ENCODE measurements at places on chromosomes 6 and 20.
A peak's percentile ranks its signal among the peaks of the same experiment; 100 is the strongest.

GRCh38 chr6:42226645-42227143 lies 9.0 kb upstream of the MRPS10 start:
- DNase-seq: no peak

GRCh38 chr6:165184192-165184979 lies 125.0 kb downstream of the C6orf118 start:
- no peak for DNase-seq

DNA sequence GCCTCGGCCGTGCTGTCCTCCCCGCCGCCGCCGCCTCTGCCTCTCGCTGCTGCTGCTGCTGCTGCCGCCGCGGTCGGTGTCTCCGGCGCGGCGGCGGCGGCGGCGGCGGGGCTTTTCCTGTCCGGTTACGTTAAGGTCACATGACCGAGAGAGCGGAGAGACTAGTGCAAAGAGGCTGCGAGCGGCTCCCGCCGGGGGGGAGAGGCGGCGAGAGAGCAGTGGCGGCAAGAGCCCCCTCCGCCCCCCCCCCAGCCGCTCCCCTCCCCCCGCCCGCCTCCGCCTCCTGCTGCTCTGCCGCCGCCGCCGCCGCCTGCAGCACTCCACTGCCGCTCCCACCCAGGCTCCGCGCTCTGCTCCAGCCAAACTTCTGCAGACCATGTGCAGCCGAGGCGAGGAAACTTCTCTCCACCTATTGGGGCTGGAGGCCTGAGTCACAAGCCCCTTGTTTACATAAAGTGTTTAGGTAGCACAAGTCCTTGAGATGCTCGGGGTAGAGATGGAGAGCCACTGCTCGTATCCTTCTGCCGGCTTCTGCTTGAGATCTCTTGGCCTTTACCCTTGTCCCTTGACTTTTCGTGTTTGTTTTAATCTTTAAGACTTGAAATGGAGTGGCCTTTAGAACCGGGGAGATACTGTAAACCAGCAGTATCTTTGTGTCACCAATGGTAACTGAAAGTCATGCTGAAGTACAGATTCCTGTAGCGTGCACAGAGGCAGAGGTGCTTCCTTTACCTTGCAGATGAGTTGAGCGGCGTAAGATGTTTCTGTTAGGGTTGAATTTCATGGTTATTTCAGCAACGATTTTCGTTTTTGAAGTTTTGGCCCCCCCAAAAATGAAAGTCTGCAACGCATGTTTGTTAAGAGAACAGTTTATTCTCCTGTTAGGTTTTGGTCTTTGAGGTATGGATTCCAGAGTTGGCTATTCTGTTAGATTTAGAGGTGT lies at the start of gene ZBTB2:
Gene ZBTB2 (minus strand): TSS at position 89 of the 943 bp plus-strand sequence. CDS start 17,922 bp downstream, outside the sequence.
- DNase-seq: no peak

GRCh38 chr20:39302312-39302711 lies 340.2 kb downstream of the DHX35 start:
- no peak for DNase-seq

GRCh38 chr6:32830936-32831335 lies 7.6 kb downstream of the TAP2 start:
- DNase-seq: no peak

GRCh38 chr6:148593813-148594170 lies 153.0 kb upstream of the UST start:
- DNase-seq: no peak

DNA sequence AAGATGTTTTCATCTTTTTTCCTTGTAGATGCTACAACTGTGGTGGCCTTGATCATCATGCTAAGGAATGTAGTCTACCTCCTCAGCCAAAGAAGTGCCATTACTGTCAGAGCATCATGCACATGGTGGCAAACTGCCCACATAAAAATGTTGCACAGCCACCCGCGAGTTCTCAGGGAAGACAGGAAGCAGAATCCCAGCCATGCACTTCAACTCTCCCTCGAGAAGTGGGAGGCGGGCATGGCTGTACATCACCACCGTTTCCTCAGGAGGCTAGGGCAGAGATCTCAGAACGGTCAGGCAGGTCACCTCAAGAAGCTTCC lies 101.5 kb downstream of the POPDC3 start:
- no peak for DNase-seq

DNA sequence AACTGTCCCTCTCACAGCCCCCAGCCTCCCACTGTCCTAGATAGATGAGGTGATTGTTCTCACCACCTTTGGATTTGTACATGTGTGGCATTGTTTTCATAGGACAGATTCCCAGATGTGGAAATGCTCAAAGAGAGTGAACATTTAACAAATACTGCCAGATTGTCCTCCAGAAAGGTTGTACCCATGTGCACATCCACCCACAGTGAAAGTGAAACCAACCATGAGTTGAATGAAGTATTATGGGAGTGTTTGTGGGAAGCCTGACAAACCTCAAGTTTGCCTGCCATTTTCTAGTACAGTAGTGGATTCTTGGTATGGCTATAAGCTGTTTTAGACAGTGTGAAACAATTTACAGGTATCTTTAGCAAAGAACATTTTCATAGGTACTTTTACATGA lies 42.7 kb downstream of the ANKRD6 start:
- no peak for DNase-seq

DNA sequence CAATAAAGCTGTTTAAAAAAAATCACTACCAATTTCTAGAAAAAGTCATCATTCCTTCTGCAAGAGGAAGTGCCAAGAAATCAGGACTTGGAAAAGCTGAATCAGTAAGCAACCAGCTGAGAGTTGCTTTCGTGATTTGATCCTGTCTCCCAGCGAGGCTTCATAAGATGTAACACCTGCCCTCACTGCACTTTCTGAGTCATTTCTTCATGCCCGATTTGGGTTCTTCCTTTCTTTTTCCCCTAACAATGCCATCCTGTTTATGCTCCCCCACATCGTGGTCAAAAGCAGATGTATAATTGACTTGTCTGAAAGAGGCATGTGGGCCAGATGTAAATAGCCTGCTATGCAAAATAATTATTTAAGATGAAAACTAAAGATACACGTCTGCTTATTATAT lies 52.1 kb downstream of the RIPOR2 start:
- no peak for DNase-seq

GRCh38 chr6:110221738-110222137 lies 41.5 kb downstream of the CDC40 start:
- DNase-seq: no peak

DNA sequence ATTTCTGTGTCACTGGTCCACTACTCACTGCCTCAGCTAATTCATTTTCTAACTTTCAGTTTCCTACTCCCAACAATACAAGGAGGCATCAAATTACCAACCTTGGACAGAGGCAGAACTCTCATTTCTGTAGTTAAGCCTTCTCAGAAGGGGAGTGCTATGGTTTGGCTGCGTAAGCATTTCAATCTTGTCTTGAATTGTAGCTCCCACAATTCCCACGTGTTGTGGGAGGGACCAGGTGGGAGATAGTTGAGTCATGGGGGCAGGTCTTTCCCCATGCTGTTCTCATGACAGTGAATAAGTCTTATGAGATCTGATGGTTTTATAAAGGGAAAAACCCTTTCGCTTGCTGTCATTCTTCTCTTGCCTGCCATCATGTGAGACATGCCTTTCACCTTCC lies 22.9 kb downstream of the HLA-DRA start:
- DNase-seq: no peak

DNA sequence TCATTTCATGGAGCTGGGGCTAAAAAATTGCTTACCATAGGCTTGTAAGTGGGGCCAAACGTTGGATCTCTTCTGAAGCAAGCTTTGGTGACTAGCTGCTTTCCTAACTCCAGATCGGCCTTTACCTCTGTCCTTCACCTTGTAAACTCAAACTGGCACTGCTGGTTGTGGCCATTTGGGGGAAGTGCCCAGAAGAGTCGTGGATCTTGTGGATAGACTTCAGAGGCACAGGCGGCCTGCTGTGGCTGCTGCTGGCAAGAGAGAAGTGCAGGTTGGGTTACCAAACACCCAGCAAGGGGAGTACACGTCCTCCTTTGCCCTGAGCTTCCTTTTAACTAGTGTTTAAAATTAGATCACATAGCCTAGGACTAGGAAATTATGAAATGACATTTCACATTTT lies 36.8 kb upstream of the KLHL31 start:
- no peak for DNase-seq

DNA sequence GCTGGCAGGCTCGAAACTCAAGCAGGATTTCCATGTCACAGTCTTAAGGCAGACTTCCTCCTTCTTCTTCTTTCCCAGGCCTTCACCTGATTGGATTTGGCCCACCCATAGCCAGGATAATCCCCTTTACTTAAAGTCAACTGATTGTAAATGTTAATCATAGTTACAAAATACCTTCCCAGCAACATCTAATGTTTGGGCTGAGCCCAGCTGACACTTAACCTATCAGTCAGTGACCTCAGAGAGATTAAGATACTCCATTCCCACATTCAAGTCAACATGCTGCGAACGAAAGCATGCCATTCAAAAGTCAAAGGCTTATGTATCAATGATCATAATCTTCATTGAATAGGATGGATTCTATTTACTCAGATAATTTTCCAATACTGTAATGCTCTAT lies 16.0 kb downstream of the MAP7 start:
- DNase-seq: no peak

DNA sequence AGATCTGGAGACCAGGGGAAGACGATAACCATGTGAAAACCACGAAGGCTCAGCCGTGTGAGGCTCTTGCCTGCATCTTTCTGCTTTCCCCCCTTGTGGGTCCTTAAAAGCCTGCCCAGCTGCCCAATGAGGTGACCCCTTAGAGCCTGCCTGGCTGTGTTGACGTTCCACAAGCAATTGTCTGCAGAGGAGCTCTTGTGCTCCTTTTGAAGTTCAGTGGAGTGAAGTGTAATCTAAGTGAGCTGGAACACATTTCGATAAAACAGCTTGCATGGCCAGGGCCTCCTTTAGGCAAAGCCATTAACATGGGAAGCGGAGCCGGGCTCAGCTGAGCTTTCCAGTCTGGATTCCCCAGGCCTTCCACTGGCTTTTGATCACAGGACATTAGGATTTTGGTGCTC lies 27.3 kb upstream of the TCP11 start:
- DNase-seq: no peak

DNA sequence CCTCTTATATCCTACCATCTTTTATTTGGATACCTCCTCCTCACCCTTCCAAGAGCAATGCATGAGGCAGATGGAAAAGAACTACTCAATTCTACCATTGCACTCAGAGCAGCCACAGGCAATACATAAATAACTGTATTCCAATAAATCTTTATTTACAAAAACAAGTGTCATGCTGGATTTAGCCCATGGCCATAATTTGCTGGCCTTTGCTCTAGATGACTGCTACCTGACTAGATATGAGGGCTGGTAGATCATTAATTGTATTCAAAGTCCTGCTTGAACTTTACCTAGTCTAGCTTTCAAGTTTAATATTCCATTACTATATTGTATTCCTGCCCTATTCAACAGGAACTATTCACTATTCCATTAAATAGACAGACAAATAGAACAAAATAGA lies 37.1 kb downstream of the AFG1L start:
- no peak for DNase-seq

GRCh38 chr6:122276637-122277036 lies 122.8 kb upstream of the HSF2 start:
- DNase-seq: no peak

- no peak for DNase-seq
Observed at GRCh38 chr20:64082126-64082731, 2.0 kb downstream of the LKAAEAR1 start.

GRCh38 chr6:21971541-21971940 lies 325.3 kb downstream of the PRL start:
- DNase-seq: no peak

DNA sequence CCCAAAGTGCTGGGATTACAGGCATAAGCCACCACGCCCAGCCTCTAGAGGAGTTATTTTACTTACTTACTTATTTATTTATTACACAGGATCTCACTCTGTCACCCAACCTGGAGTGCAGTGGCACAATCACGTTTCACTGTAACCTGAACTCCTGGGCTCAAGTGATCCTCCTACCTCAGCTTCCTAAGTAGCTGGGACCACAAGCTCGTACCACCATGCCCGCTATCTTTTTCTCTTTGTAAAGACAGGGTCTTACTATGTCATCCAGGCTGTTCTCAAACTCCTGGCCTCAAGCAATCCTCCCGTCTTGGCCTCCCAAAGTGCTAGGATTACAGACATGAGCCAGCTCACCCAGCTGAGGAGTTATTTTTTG lies 1.6 kb upstream of the TRIB3 start:
- DNase-seq: no peak

- DNase-seq: no peak
Observed at GRCh38 chr6:107061125-107062020, 33.4 kb downstream of the MTRES1 start.

- DNase-seq: no peak
Observed at GRCh38 chr20:57834306-57835073, 124.7 kb upstream of the PMEPA1 start.

- no peak for DNase-seq
Observed at GRCh38 chr20:46322641-46323040, 14.3 kb upstream of the CDH22 start.

- no peak for DNase-seq
Observed at GRCh38 chr6:53986165-53986720, 125.0 kb upstream of the MLIP start.

- DNase-seq: no peak
Observed at GRCh38 chr6:142679907-142680700, 264.9 kb downstream of the HIVEP2 start.

DNA sequence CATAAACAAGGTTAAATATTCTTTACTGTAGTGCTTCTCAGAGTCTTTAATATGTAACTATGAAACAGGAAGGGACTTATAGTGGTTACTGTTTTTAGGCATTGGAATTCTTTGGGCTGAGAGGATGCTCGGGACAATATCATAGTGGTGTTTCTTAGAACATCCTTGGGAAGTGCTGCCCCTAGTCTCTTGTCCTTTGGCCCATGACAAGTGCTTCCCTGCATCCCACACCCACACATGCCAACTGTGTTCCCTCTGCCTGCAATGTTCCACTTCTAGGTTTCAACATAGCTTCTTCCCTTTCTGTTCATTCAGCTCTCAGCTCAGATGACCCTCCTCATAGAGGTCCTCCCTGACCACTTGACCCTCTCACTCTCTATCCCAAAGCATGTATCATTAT lies 37.6 kb downstream of the CFAP61 start:
- no peak for DNase-seq

GRCh38 chr6:111691345-111692225 lies 85.9 kb upstream of the TRAF3IP2 start:
- DNase-seq: peak; percentile 87

GRCh38 chr6:20180935-20181334 lies 31.3 kb downstream of the MBOAT1 start:
- no peak for DNase-seq

DNA sequence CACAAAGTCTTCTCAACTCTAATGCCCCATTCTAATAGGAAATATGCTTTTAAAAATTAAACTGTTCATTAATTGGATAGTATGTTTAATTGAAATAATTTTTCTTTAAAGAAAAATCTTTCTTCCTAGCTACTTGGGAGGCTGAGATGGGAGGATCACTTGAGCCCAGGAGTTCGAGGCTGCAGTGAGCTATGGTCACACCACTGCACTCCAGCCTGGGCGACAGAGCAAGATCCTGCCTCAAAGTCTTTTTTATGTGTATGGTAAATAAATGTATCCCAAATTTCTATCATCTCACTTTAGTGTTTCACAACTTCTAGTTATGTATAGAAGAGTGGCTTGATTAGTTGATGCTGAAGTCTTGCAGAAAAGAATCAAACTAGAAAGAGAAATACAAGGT lies 4.5 kb downstream of the DSE start:
- no peak for DNase-seq

GRCh38 chr20:8434326-8434876 lies 302.3 kb downstream of the PLCB1 start:
- DNase-seq: no peak

- DNase-seq: no peak
Observed at GRCh38 chr6:6790393-6790792, 201.9 kb downstream of the LY86 start.

Measured in vagina (tissue), 2 donors.